CD4-positive, alpha-beta T cell treated with Interleukin-15 for 1 hour (primary cell): ENCODE measurements at places on chromosomes 4 and X.

DNA sequence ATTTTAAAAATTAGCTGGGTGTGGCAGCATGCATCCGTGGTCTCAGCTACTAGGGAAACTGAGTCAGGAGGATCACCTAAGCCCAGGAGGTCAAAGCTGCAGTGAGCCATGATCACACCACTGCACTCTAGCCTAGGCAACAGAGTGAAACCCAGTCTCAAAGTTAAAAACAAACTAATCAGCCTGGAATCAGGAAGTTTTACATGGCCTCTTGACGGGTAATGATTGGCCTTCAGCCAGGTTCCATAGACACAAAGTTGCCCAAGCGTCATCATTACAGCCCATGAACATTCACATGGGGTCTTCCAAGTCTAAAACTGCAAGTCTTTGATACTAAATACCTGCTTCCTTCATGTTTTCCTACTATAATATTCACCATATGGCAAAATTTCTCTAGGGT lies 10.0 kb upstream of the RGN start:
- DNase-seq, result no peak

GRCh38 chrX:101263766-101264165 lies 27.4 kb downstream of the TAF7L start:
- no peak for DNase-seq

DNA sequence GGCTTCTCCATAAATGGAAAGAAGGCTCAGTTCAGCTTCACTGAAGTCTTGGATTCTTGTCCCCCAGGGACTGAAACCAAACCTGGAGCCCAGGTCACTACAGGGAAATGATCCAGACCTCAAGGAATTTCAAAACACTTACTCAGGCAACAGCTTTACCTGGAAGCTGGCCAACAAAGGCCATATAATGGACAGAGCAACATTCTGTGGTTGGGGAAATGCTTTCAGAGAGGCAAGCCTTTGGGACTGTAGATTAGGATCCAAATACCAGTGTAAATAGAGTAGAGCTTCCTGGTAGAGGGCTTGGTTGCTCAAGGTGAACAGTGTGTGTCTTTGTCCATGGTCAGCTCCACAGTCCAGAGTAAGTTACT lies 57.0 kb upstream of the PROM1 start:
- no peak for DNase-seq

GRCh38 chr4:110989125-110989524 lies 366.2 kb upstream of the PITX2 start:
- DNase-seq, result no peak
